Brain (organoid and tissue), 16 donors: ENCODE measurements at places on chromosomes 6 and 20.
A peak's percentile ranks its signal among the peaks of the same experiment; 100 is the strongest.

DNA sequence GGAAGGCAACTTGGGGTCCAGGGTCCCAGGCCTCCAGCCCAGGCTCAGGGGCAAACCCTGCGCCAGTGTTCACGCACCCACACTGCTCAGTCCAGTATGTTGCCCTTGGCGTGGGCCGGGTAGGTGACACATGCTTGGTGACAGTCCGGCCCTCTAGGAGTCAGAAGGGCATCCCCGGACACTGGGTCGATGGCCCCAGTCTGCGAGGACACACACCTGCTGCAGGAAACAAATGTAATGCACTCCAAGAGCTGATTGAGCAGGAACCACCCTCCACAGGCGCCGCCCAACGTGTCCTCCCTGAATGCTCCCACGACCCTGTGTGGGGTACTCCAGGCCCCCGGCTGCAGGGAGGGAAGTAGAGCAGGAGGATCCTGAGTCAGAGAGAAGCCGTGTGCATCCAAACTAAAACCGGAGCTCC, 160.7 kb downstream of the DLL1 start:
- DNase-seq, result no peak

DNA sequence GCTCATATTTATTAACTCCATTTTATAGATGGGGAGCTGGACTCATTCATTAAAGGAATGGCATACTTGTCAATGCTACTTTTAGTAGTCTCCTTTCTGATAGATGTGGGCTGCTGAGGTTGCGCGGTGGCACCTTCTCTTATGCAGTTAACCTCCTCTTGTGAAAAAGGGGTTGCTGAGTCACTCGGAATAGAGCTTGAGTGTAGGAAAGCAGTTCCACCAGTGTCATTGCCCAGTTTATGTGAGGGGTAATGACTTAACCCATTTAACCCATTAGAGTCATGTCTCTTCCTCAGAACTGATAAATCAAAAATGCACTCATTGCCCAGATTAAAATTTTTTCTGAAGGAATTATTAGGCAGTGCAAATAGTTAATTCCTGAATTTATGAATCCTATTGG, 6.3 kb downstream of the MAPK14 start:
- no peak for DNase-seq

DNA sequence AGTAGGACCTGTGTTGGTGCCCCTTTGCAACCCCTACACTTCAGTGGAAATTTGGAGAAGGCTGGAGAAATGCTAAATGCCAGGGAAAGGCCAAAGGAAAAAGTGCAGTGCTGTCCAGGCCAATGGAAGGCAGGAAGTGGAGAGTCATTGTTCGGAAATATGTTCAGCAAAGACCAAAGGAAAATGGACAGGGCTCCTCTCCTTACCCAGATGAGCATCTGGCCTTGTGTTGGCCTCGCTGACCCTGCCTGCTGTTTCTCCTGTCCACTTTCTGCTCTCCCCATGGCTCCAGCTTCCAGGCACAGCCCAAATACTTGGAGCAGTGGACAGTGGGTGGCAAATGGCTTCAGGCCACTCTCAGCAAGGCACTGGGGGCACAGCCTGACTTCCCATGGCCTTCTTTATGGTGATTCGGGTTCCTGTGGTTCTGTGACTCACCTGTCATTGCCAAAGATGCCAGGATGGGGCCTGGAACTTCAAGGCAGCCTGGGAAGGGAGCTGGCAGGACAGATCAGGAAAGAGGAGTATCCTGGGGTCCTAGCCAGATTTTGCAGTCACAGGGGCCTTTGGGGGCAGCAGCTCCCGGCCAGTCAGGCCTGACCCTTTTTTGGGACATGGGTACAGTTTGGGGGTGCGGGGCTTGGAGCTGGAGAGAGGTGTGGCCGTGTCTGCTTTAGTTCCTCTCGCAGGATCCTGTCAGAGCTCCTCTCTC, 190.9 kb upstream of the SLC24A3 start:
- DNase-seq, result no peak

DNA sequence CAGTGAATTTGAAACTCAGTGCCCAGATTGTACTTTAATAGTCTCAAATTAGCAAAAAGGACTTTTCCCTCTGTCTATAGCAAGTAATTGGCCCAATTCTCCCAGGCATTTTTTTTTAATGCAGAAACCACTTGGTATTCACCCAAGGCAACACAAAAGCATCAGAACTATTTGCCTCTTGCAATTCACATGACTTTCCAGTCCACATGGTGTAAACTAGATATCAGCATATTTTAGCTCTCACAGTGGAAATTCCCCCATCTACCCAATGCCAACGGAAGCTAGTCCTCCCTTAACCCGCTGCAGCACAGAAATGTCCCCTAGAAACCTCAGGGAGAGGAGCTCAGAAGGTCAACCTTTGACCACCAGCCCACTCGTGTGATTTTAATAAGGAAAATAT, 103.4 kb upstream of the CDYL start:
- no peak for DNase-seq

GRCh38 chr6:5466281-5467136, 205.2 kb downstream of the FARS2 start:
- DNase-seq, result no peak

- DNase-seq, result peak; percentile 89
These were observed at the start of gene ZNF334 for GRCh38 chr20:46512943-46513844. TSS of gene ZNF334 (minus strand) at chr20:46513559. CDS start at chr20:46512102, 1,457 bp downstream.

GRCh38 chr6:24004062-24004461, 122.0 kb upstream of the NRSN1 start:
- DNase-seq, result no peak
